ENCODE measurements at places on chromosomes 4 and X.

DNA sequence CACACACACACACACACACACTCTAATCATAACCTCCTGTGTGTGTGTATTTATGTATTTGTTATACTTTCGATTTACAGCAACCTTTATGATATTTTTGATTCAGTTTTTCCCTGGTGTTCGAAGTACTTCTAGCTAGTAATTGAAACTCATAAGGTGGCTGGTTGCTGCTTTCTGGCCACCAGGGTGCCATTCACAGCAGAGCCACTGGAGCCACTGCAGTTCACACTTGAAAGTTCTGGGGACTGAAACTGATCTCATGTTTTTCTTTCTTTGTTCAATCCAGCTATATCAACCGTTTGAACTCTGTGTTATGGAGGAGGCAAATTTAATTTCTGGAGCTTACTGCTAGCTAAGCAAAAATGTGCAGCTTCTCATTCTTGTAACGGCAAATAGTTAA, 419.4 kb downstream of the ADGRL3 start:
- no peak for DNase-seq

DNA sequence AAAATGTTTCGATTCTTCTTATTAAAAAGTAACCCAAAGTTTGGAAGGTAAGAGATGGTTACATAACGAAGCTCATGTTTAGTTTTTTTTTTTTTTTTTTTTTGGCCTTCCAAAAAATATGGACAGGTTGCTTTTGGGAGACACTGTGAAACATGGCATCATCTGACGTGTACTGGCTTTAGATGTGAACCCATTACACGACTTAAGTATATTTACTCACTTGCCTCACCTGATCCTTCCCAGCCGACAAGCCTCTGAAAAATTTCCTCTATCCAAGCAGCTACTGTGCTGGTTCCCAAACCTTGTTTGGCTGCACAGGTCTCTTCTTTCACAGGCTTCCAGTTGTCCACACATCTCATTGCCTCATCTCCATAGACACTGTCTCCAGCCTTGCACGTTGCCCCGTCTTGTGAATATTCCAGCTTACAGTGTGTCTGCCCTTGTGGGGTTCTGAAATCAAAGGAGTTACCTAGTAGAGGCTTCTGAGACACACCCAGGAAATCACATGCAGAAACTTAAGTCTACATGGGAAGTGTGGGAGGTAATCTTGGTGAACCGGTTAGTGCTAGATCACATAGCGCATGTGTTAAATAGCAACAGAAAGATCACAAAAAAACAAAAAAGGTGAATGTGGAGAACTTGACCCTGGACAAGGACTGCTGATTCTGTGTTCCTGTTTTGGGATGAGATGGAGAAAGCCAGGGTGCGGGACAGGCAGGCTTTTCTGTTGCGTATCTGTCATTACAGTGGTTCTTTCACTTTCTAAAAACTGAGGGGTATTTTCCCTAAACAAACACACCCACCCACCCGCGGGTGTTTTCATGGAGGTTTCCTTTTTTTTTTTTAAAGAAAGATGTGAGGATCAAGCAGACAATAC, 328.6 kb downstream of the ARHGAP10 start:
- no peak for DNase-seq

- DNase-seq: no peak
Observed at GRCh38 chr4:77538574-77539157, 67.0 kb upstream of the CXCL13 start.

DNA sequence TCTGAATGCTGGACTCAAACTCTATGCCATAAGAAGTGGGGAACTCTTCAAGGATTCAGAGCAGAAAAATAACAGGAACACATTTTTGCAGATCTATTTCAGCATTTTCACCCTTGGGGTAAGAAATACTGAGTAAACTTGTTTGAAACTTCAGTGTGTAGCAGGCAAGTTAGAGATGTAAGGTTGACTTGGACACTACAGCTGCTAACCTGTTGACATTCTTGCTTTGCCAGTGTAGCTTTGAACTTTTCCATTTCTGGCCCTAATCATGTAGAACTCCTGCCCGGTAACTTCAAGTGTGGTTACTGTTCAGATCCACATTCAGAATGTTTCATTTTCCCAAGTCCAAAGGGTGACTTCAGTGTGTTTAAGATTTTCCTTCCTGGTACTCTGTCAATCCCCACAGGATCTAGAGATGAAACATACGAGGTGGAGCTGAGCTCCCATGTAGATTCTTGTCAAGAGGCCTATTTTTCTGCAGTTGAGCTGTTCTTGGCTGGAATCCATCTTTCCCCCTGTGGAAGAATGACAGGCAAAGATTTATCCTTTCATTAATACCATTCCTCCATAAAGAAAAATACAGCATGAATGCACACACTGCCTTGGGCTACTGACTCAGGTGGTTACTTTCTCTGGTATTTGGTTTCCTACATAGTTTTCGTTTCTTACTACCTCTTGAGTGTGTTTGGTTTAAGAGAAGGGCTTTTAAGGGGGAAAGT, 34.1 kb downstream of the FHDC1 start:
- no peak for DNase-seq

- no peak for DNase-seq
Observed at GRCh38 chr4:38003628-38004027, 43.4 kb downstream of the PTTG2 start.

DNA sequence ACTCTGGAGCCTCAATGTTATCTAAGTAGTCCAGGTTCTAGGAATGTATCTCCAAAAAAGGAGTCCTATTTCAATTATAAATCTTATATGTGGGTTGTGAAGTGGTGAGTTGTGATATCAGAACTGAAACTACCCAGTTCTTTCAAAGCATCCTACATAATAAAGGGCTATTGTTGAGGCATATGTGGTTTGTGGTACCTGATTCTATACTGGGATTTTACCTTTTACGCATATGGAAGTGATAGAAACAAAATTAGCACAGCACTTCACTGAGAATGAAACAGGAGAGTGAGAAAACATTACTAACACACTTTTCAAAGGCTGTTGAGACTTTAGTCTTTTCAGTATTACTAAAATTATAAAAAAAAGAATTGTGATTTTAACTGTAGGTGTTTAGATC, 417.7 kb upstream of the GALNT7 start:
- DNase-seq: no peak

- DNase-seq: no peak
Observed at GRCh38 chr4:123547216-123548165, 150.9 kb downstream of the SPRY1 start.

DNA sequence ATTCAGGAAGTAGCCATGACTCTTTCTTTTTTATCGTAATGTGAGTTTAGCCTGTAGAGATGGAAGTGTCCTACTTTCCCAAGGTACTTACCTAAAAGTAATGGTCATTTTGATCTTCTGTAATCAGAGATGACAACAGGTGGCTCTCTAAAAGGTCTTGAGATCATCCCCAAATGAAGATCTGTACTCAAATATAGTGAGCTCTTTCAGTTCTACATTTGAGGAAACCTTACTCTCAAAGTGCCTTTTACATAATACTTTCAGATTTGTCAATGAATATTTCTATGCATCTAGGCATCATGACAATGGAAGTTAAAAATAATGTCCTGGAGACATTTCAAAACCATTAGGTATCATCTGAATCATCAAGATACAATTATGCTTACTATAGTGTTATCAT, 17.2 kb upstream of the MND1 start:
- no peak for DNase-seq

GRCh38 chr4:118773429-118773792, 62.5 kb downstream of the SEC24D start:
- no peak for DNase-seq

DNA sequence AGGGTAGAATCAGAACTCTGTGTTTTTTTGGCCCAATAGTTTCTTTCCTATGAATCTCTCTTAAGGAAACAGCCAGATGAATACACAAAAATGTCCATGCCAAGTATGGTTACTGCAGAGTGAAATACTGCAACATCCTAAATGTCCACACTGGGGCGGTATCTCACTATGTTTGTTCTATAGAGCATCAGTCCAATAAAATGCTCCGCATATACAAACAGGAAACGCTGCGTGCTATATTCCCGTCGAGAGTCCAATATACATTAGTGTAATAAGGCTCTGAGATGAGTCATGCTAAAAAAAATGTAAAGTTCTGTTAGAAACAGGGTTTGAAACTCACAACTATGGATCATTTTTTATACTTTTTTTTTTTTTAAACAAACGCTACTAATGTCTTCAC, 72.9 kb upstream of the ENOX2 start:
- no peak for DNase-seq

- no peak for DNase-seq
Observed at GRCh38 chr4:98567611-98568010, 90.8 kb downstream of the TSPAN5 start.

- no peak for DNase-seq
Observed at GRCh38 chr4:46937493-46937892, 28.4 kb upstream of the COX7B2 start.

DNA sequence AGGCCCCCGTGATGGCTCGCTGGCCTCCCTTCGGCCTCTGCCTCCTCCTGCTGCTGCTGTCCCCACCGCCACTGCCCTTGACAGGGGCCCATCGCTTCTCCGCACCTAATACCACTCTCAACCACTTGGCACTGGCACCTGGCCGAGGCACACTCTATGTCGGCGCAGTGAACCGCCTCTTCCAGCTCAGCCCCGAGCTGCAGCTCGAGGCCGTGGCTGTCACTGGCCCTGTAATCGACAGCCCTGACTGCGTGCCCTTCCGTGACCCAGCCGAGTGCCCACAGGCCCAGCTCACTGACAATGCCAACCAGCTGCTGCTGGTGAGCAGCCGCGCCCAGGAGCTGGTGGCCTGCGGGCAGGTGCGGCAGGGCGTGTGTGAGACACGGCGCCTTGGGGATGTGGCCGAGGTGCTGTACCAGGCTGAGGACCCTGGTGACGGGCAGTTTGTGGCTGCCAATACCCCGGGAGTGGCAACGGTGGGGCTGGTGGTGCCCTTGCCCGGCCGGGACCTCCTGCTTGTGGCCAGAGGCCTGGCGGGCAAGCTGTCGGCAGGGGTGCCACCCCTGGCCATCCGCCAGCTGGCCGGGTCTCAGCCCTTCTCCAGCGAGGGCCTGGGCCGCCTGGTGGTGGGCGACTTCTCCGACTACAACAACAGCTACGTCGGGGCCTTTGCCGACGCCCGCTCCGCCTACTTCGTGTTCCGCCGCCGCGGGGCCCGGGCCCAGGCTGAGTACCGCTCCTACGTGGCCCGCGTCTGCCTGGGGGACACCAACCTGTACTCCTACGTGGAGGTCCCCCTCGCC, 3.0 kb downstream of the PLXNB3 start:
- DNase-seq: no peak

DNA sequence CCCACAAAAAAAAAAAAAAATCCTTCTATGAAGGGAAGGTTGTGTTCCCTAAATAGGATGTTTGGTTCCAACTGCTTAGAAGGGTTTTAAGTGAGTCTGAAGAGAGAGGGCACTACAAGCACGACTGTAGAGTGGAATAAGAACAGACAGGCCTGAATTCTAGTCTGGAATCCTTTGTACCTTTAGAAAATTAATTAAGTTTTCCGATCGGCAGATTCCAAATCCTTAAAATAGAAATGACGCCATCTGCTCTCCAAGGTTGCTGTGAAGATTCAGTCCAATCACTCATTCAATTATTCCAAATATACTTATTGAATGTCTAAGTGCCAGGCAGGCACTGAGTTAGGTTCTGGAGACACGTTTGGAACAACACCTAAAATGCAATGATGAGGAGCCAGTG, 3.8 kb downstream of the HS3ST1 start:
- DNase-seq: no peak

DNA sequence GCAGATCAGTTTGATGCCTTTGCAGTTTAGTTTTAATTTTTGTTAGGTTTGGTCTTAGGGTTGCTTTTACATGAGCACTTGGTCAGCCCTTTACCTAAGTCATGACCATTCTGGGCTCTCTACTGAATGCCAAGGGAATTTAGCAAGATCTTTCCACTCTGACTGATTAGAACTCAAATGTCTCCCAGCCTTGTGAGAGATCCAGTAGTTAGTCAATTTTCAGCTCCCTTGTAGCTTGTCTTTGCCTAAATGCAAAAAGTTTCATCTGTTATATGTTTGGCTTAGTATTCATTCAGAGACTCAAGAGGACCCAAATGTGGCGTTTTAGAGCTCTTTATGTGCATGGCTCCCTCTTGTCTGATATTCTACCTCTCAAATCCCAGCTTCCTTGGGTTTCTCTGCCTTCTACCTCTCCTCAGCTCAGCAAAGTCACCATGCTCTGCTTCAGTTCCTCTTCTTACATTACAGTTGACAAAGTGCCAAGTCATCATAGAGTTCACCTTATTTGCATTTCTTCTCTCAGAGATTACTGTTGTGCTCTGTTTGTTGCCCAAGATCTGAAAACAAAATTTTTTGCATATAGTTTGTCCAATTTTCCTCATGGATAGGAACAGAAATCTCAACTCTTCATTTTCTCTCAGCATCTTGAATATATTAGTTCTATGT, 17.5 kb upstream of the JAKMIP1 start:
- no peak for DNase-seq

DNA sequence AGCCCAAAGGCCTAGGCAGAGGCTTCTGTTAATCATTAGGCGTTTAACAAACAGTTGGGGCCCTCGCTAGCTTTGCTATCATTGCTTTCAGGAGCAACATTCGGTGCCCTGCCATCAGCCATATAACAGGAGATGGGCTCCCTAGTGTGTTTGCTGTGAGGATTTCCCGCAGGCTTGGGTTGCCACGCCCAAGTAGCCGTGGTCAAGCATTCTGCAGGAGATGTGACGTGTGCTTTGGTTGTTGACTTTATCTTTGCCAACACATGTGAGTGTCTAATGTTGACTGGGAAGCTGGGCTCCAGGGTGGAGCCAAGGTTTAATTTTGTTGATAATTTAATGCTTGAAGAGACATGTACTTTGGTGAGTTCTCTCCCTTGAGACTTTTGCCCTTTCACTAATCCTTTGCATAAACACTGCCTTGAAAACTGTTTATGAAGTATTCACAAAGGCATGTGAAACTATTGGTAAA, 184.6 kb upstream of the KIT start:
- no peak for DNase-seq

DNA sequence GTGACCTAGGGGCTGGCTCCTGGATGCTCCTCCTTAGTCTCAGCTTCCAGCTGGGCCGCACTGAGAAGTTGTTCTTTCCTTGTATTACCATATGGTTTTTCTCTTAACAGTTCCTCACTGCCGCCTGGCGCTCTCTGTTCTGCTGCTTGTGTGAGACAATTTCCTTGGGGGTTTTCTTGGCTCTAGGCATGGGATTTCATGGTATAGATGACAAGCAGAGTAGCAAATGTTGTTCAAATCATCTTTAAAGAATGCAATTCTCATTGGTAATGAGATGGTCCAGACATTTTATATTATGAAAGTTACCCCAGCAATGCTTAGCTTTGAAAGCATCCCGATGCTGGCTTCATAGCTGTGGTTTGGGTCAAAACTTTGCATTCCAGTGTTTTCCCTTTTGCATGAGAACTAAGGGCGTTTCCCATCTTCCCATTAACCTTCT, 37.6 kb downstream of the SEPTIN11 start:
- DNase-seq: no peak
